CD4-positive, alpha-beta T cell (primary cell): ENCODE measurements at places on chromosomes 4 and X.

- DNase-seq = no peak
Observed at GRCh38 chr4:169333265-169333664, 62.5 kb upstream of the SH3RF1 start.

- DNase-seq = no peak
Observed at GRCh38 chrX:80917919-80918318, 108.2 kb upstream of the BRWD3 start.

DNA sequence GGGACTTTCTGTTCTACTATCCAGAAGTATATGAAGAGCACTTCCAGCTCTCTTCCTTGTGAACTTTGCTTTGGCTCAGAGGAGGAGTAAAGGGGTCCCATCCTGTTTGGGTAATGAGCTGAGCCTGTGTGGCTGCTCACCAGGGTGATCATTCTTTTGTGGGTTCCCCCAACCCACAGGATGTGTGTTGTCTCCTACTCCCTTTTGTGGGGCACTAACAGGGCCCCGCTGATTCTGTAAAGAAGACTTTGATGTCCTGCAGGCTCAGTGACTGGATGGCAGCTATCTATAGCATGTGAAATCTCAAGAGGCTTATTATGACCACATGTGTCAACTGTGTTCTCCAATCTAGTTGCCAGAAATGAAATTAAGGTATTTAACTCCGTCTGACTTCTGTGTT is 40.8 kb downstream of the ZNF518B start:
- no peak for DNase-seq

GRCh38 chr4:157096439-157096838 is 20.5 kb downstream of the GLRB start:
- no peak for DNase-seq

DNA sequence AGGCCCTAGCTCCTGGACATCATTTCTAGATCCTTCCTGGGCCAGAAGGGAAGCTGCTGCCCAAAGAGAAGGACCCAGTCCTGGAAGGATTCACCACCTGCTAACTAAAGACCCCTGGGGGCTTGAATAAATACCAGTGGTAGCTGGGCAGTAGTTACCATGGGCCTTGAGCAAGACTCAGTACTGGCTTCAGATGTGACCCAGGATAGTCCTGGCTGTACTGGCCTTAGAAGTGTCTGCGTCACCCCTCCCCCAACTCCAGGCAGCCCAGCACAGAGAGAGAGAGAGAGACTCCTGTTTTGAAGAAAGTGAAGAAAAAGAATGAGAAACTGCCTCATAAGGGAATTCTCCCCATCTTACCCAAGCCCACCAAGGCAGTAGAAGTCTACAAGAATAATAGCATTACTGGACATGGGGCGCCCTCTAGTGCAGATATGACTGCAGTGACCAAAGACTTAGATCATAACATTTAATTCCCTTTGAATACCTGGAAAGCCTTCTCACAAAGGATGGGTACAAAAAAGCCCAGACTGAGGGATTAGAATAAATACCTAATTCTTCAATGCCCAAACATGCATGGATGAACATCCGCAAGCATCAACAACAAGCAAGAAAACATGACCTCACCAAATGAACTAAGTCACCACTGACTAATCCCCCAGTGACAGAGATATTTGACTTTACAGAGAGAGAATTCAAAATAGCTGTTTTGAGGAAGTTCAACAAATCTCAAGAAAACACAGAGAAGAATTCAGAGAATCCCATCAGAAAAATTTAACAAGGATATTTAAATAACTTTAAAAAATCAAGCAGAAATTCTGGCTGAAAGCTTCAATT is 171.8 kb downstream of the HNRNPD start:
- DNase-seq = peak; percentile 29

DNA sequence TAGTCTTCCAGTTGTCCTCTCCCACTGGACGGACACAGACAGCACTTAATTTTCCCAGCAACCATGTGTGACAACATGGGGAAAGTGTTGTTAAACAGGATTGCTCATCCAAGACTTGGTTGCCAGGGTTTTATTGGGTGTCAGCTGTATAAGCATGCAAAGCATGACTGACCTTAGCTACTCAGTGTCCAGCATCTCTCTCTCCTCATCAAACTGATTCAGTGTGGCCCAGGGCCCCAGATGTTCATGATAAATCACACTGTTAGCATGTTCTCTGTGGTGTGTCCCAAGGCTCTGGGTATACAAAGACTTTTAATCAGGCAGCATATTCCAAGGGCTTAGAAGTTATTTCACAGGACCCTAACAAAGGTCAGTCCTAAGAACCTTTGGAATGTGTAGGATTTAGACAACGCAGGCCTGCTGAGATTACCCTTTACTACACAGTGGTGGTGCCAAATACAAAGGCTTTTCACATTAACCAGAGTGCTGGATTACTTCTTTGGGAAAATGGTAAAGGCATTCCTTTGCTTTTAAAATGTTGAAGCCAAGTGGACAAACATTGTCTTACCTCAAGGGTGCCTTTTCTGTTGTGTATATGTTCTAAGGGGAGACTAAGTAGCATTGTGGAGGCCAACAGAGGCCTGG is 213.3 kb downstream of the GLUD2 start:
- DNase-seq = no peak

GRCh38 chrX:118644378-118644777 is 83.0 kb upstream of the IL13RA1 start:
- no peak for DNase-seq

DNA sequence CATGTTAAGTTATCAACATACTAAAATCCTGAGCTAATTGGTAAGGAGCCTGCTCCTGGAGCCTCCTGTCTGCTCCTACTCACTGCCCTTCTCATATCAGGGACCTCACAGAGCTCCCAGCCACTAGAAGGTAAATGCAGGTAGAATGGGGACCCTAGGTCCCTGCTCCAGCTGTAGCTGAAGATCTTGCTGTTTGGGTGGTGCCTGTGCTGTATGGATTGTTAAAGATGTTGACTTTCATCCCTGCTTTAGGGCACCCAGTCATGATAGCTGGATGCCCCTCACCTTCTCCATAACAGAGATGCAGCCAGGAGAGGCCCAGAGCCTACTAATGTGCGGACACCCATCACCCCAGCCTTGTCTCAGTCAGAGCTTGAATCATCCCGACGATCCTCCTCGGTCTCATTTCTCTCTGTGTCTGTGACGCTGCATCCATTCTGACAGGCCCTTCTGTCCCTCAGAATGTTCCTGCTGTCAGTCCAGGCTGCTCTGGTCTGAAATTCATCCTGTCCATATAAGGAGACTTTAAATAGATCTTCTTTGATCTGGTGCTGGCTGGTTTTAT is 341.7 kb upstream of the GATB start:
- DNase-seq = no peak

DNA sequence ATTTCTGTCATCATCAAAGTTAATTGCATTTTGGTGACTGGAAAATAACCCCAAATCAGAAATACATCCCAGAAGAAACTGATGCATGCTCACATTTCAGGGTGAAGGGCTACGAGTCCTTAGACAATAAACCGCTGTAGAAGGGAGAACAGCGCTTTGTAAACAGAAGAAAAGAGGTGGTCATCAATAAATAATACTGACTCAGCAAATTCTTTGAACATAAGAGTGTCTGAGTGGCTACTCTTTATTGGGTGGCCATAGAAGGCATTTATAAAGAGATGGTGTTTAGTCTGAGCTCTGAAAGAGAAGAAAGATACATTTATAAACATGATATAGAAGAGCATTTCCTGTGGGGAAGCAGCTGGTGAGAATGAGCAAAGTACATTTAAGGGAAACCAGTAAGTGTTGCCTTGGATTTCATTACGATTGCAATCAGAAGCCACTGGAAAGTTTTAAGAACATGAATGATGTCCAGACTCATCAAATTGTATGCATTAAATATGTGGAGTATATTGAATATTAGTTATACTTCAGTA is 246.9 kb upstream of the GIMD1 start:
- no peak for DNase-seq

- DNase-seq = no peak
Observed at GRCh38 chrX:33330798-33331197, 119.4 kb upstream of the DMD start.

- no peak for DNase-seq
Observed at GRCh38 chrX:137749246-137749645, 183.3 kb downstream of the ZIC3 start.

DNA sequence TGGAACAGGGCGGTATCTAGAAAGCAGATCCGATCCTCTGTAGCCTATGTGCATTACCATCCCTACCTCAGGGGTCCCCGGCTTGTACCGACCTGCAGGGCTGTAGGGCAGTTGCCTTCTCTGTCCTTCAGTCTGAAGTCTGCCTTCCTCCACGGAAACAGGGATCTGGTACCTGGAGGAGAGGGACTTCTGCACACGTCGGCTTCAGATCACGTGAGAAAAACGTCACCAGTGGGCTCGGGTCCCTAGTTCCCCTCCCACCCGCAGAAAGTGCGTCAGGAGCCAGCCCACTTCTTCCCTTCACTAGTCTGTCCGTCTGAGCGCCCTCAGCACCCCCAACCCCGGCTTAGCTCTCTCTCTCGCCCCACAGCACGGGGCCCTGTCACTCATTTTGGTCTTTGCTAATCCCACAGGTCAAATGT is at the start of gene TCEAL5:
TCEAL5 (minus strand) TSS at position 170 of the 422 bp plus-strand sequence. CDS start 2,187 bp downstream, outside the sequence.
- no peak for DNase-seq

DNA sequence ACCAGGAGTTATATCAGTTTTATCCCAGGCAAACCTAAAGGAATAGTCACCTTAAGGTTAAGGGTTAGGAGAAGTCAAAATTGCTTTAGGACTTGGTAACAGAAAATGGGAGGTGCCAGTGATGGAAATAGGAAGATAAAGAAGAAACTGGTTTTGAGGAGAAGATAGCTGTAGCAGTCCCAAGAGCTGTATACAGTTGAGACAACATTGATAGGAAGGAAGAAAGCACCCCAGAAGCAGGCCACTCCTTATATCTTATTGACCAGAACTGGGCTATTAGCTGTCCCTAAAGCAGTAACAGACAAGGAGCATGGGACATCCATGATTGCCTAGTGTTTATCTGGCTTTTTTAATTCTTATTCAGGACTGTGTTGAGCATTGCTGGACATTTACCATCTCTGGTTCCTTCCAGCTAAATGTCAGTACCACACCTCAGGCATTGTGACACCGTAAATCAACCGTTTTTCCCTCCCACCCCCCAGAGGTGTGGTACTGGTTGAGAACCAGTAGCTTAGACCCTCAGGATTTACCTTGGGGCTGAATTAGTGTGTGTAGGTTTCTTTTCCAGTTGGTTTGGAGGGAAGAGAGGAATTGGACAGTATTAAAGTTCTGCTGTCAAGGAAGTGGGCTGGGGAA is 2.0 kb upstream of the PGRMC2 start:
- DNase-seq = no peak

- DNase-seq = no peak
Observed at GRCh38 chr4:83371936-83372335, 37.3 kb upstream of the HPSE start.

DNA sequence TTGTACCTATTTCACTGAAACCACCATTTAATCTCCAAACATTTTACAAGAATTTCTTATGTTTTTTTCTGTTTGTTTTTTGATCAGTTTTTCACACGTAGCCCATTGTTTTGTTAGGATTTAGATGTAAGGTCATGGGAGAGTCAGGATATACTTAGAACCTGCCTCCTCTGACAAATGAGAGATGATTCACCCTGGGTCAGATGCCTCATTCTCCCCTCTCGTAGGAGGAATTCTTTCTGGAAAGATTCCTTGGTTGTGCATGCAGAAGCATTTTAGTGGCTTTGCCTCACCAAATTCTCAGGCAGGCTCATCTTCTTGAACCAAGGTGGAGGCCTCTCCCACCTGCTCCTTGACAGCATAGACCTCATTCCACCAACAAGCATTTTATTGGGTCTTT is 599.3 kb downstream of the SPRY1 start:
- DNase-seq = no peak

DNA sequence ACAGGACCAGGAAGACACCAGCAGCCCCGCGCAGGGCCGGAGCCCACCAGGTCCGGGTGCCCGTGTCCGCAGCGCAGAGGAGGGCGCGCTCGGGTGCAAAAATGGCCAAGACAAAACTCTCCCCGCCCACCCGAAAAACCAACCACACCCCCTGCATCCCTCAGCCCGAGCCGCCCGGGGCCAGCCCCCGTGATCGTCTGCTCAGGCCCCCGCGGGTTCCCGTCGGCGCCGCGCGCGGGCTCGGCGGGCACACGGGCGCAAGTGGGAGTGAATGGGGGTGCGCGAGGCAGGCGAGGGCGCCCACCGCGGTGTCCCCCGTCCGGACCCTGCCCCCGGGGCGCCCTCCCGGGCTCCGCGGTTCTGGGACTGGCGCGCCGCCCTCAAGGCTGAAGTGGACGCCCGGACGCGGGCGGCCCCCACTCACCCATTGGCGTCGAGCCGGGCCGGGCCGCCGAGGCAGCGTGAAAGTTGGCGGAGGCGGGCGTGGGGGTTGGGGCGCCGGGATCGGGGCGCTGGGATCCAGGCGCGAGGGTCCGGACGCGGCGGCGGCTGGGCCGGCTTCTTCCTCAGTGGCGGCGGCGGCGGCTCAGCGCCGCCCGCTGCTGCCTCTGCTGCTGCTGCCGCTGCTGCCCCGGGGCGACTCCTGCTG is 393 bp downstream of the SH3KBP1 start:
- peak; percentile 5 for DNase-seq

GRCh38 chr4:59537246-59537886 is 1662.8 kb upstream of the ADGRL3 start:
- DNase-seq = no peak

- DNase-seq = no peak
Observed at GRCh38 chr4:157804986-157805385, 367.8 kb downstream of the GASK1B start.

GRCh38 chr4:180028682-180029081 is 2214.5 kb upstream of the TENM3 start:
- DNase-seq = no peak

DNA sequence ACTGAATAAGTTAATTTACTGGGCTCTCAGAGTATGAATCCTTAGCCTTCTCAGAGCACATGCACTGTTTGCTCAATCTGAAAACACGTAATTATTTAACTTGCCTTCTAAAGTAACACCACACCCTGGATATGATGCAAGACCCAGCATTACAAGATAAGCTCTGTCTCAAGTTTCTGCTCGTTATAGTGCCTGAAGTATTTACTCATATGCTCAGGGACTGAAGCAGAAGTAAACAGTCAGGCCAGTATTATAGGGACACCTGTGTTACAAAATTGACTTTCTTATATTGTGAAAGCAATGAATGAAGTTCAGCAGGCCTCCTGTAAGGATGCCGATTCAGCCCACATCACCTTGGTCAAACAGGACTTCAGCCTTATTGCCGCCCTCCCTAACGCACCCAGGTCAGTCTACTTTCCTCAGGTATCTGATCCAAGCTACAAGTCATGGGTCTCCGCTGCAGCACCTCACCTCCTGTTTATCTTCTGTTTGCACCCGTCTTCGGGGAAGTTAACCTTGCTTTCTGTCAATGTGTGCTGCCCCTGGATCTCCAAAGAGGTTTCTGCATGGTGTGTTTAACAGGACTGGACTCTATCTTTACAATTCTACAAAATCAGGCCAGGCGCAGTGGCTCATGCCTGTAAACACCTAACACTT is 42.8 kb upstream of the KLF3 start:
- peak; percentile 27 for DNase-seq

GRCh38 chrX:2676794-2677675 is 14.1 kb upstream of the CD99 start:
- DNase-seq = no peak

- no peak for DNase-seq
Observed at GRCh38 chrX:118652717-118653116, 74.7 kb upstream of the IL13RA1 start.

GRCh38 chr4:7691982-7692381 is 247.7 kb downstream of the AFAP1 start:
- no peak for DNase-seq
